Muscle of arm (tissue), 14 donors: ENCODE measurements at places on chromosomes 11 and 22.

- DNase-seq, result no peak
These were observed 18.4 kb downstream of the ABTB2 start for GRCh38 chr11:34339149-34340064.

DNA sequence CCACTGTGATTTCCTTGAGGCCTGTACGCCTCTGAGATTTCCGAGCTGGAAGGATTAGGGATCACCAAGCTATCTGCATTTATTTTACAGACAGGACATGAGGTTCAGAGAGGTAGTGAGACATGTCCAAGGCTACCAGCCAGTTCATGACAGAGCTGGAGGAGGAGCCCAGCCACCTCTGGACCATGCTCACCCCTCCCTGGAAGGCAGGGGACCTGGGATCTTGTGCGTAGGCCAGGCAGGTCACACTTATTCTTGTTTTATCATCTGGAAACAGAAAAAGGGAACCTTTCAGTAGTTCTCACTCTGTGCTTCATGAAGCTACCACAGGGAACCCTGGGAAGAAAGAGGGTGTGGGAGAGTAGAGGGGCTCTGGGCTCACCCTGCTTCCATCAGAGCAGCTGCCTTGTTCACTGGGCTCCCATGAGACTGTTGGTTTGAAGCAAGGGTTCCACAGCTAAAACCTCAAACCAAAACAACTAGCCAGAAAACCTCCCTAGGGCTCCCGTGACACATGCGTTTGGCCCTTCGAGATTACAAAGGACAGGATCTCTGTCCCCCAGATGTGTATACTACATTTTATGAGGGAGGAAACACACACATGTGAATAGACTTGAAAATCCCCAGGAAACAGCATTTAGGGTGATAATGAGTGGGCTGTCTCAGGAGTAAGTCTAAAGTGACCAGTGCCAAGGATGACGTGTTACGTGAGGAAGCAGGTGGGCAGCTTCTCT is 106.4 kb downstream of the DSCAML1 start:
- DNase-seq, result no peak

DNA sequence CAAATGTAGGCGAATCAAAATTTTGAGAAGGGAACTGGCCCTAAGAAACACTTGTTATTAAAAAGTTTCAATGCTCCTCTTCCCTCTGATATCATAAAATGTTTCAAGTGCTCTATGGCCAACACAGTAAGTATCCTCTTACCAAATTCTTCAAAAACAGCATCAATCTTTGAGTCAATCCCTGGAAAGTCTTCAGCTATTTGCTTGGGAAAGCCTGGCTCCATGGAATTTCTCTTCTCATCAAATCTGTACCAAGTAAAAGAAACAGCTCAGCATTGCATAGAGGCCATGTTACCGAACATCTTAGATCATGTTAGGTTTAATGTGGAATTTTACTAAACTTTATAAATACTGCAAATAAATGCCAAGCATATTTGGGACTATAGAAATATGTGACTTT is 6.3 kb downstream of the MMP3 start:
- DNase-seq, result no peak

GRCh38 chr22:22870577-22871404 is 16.8 kb upstream of the IGLL5 start:
- no peak for DNase-seq

- no peak for DNase-seq
These were observed 137.3 kb upstream of the RASSF10 start for GRCh38 chr11:12871788-12872321.
